Calu3 (cell line): ENCODE measurements at places on chromosomes 6 and 20.

DNA sequence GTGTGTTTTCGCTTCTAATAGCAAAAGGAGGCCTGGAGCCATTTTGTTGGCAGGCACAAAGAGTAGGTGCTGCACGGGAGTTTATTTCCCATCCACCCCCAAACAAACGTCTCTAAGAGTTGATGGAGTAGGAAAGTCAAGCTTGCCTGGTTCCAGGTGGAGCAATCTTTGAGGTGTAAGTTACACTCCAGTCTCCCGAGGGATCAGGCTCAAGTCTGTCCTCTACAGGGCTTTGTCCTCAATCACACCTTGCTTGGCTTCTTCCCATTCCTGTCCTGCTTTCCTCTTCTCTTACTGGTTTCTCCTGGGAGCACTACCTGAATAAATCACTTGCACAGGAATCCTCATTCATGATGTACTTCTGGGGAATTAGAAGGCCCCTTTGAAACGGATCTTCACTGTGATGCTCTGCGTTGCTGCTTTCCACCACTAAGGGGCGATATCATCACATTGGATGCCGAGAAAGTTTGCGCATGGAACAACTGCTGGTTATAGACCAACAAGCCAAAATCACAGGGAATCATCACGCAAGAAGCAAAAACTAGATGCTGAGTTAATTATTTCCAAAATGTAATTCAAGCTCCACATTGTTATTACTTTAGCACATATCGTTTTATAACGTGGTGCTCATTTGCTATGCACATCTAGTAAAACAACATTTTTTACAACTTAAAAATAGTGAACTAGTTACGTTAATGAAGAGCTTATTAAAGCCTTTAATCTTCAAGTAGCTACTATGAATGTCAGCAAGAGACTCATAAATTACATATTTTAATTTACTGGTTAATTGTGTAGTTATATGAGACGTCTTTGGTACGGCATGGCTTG lies 156.8 kb downstream of the DNAH8 start:
- peak; percentile 74 for DNase-seq

- DNase-seq, result no peak
These were observed 107.6 kb upstream of the KHDRBS2 start for GRCh38 chr6:62393608-62394007.

DNA sequence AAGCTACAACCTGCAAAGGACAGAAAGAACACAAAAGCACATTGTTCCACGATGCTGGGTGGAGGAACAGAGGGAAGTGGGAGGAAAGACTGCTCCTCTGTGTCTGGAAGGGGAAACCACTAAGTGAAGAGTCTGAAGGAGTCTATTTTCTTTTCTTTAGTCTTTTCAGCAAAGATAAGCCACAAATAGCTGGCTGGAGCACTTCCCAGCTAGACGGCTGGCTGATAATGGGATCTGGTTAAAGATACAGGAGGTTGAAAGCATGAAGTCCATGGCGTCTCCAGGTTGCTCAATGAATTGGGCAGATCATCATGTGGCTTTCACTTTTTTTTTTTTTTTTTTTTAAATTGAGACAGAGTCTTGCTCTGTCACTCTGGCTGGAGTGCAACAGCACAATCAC lies 154.0 kb upstream of the KCNG1 start:
- no peak for DNase-seq

DNA sequence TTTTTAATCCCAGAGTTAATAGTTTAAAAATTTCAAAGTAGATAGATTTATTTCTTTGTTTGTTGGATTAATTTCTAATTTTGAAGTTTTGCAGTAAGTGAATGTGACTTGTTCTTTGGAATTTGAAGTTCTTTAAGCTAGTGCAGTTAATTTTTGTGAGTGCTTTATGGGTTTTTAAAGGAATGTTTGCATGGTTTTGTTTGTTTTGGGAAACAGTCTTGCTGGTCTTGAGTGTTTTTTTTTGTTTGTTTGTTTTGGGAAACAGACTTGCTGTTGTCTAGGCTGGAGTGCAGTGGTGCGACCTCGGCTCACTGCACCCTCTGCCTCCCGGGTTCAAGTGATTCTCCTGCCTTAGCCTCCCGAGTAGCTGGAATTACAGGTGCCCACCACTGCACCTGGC lies 9.5 kb downstream of the PANK2 start:
- no peak for DNase-seq

GRCh38 chr6:90078513-90079289 lies 184.4 kb downstream of the GJA10 start:
- no peak for DNase-seq

- DNase-seq, result no peak
These were observed 49.3 kb downstream of the RALY start for GRCh38 chr20:34043025-34043424.

- no peak for DNase-seq
These were observed 200 bp downstream of the ZBTB22 start for GRCh38 chr6:33317419-33317668.

DNA sequence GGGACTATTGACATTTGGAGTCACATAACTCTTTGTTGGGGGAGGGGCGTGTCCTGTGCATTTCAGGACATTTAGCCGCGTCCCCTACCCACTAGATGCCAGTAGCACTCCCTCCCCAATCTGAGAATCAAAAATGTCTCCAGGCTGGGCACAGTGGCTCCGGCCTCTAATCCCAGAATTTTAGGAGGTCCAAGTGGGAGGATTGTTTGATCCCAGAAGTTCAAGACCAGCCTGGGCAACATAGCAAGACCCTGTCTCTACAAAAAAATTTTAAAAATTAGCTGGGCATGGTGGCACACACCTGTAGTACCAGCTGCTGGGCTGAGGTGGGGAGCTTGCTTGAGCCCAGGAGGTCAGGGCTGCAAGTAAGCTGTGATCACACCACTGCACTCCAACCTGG lies 2.1 kb upstream of the PREX1 start:
- no peak for DNase-seq

DNA sequence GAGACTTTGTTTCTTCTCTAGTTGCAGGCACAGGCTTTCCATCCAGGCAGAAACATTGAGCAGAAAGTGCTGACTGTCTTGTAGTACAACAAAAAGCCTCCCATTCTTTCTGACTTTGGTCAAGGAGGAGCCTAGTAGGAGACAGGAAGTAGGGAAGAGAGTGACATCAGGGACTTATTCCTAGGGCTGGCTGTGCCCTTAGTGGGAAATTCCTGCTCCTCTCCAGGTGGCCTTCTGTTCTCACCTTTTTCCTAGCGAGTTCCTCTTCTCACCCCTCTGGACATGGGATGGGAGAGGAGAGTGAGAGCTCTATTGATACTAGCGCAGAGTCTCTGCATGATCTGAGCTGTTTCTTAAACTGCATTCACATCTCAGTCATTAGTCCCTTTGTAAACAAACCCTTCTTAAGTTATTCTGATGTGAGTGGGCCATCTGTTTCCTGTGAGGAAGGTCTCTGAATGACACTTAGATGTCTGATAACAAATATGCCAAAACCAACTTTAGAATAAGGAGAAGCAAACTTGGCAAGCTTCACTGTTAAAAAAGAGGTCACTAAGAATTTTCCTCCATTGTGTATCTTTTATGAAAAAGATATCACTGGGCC lies 455.0 kb downstream of the GJA1 start:
- DNase-seq, result no peak

DNA sequence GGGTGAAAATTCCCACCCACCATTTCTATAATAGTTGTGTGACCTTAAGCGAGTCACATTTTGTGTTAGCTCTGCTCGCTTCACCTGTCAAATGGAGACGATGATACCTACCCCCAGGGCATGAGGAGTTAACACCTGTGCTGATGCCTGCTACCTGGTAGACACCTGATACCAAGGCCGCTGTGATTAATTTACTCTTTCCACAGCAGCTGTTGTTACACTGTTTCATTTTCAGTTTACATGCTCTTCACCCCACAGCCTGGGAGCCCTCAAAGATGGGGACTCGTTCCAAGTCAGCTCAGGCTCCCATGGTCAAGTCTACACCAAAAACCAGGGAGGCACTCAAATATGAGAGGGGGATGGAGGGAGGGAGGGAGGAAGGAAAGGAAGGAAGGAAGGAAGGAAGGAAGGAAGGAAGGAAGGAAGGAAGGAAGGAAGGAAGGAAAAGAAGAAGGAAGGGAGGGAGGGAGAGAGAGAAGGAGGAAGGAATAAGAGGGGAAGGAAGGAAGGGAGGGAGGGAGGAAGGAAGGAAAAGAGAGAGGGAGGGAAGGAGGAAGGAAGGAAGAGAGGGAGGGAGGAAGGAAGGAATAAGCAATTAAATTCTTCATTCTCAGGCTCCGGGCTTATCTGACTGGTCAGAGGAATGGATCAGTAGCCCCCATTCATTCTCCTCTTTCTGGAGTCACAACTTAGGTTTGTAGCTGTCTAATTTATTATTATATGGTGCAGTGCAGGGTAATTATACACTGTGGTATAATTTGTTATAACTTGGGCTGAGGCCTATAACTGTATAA lies 40.9 kb downstream of the PDYN start:
- no peak for DNase-seq
